ENCODE measurements at places on chromosomes 5 and 9.

DNA sequence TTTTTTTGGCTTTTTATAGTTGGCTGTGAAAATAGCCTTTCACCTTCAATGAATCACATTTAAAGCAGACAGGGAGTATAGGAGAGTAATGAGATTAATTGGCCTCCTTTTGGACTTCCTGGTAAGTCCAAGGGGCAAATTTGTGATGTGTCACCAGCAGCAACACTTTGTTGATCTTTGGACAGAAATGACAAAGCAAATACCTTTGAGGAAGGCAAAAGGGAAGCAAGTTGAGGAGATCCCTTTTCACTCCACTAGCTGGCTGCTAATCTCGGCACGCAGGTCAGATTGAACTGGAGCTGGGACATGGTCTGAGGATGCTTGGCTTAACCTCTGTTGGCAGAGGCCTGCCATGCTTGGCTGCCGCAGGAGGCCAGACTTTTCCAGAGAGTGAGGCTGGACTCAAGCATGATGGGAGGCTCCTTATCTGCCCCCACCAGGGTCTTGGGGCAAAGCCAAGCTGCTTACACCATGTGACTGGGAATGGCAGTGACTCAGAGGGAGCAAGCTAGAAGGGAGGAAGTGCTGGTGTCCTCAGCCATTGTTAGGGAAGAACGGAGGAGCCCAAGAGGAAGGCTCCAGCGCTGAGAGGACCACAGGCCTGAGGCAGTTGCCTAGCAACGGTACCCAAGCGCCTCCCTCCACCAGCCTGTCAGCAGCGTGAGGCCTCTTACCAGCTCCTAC lies 174.5 kb upstream of the MAP1B start:
- peak; percentile 40 for DNase-seq

DNA sequence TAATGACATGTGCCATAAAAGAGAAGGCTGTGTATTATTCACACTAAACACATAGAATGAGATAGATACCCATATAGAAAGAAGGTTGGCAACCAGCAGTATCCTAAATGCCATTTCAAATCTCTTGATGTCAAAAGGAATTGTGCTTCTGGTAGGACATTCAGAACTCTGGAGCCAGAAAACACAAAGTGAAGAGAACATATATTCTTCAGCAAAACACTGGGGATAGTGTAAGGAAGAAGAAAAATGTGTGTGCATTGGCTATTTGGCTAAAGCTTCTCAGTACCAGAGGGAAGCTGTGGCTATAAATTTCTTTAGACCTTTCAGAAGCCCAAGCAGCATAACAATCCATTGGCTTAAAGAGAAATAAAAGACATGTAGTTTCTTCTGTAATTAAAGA lies 551.6 kb upstream of the C9orf72 start:
- DNase-seq = no peak

- no peak for DNase-seq
Measured at GRCh38 chr5:13511442-13511841, 433.0 kb downstream of the DNAH5 start.

DNA sequence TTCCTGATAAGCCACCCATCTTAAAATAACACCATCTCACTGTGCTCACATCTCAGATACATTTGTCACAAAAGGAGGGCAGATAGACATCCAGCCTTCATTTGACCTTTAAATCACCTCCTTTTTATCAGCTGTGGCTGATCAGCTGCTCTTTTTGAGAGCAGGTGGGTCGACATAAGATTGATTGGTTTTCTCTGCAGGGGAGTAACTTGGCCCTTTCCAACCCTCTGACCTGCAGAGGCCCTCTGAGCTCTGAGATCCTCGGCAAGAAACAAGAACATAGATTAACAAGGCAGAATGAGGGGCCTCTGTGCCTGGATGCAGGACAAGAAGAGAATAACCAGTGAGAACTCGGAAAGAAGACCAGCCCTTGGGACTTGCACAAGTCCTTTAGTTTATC lies 33.5 kb upstream of the GLRA1 start:
- DNase-seq = no peak

- DNase-seq = no peak
Measured at GRCh38 chr9:124800306-124801259, 23.6 kb downstream of the OLFML2A start.

DNA sequence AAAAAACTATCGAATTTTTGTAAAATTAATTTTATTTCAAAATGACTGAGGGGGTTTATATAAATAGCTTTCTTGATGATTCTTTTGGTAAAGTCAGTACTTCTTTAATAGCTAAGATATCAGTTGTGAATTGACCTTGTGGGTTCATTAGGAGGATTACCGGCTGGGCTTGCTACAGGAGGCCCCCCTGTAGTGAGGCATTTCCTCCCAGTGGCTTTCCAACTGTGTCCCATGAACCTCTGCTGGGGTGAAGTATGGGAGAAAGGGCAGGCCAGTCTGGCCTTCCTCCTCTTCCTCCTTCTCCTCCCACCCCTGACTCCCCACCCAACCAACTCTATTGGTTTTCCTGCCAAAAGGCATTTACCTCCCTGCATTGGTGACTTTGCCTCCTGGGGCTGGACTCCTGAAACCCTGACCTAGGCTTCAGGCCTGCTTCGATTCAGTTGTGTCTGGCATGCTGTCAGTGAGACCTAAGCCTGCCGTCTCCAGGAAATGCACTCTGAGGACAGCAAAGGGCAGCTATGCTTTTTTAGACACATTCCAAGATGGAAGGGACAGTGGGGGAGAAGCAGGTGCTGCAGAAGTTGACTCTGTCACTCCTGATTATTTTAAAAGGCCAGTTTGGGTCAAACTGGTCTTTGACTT lies 144.8 kb downstream of the HSPA4 start:
- DNase-seq = no peak

DNA sequence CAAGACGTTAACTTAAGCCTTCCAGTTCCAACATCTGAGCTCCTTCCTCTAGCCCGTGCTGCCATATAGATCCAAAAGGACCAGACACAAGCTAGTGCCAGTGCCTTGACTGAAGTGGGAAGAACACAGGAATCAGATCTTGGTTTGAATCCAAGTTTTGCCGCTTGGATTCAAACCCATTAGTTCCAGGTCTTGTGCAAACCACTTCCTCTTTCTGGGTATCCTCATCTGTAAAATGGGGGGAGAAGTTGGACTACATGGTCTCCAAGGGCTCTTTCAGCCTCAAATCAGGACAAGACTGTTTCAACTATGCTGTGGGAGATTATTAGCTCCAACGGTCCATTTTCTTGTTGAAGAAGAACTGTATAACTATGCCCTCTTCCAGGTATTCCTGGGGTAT lies 32.6 kb downstream of the TTLL11 start:
- DNase-seq = no peak

DNA sequence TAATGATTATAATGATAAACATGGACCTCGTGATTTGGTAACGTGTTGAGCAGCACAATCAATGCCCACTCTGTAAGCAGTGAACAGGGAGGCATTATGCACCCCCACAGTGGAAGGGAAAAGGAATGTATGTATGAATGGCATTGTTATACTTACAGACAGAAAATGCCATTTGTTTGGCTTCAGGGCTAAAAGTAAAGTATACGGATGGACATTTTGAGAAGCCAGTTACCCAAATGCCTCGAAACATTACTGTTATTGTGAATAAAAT lies 260.2 kb upstream of the PPP1R2B start:
- DNase-seq = no peak

DNA sequence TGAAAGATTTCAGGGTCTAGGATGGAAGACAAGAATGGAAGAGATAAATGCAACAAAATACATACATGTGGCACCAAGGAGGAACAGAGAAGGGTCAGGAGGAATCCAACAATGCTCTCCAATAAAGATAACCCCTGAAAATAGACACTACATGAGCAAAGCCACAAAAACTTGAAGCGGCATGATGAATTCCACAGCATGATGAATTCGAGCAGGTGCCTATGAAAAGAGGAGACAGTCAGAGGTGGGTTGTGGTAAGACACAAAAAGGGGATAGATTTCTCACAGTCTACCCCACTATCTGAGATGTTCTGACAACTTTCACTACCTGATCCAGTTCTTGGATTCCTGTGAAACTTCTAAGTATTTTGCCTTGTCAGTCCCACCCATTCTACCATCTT lies 81.5 kb upstream of the PAPPA start:
- no peak for DNase-seq

- DNase-seq = no peak
Measured at GRCh38 chr5:100406640-100407039, 128.5 kb upstream of the FAM174A start.

GRCh38 chr9:131214286-131214856 lies 61.9 kb downstream of the FAM78A start:
- DNase-seq = no peak

DNA sequence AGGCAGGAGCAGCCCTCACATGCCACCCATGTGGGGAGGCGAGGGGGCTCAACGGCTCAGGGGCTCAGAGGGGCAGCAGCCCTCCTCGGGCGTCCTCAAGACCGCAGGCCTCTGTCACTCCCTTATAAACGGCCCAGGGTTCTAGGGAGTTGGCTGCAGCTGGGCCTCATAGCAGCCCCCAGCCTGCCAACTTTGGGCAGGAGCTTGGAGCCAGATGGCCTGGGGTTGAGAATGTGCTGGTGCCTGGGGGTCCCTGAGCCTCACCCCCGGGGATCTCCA lies 51.0 kb upstream of the RNU6ATAC start:
- no peak for DNase-seq

GRCh38 chr5:89722538-89722937 lies 687.0 kb downstream of the CETN3 start:
- no peak for DNase-seq

DNA sequence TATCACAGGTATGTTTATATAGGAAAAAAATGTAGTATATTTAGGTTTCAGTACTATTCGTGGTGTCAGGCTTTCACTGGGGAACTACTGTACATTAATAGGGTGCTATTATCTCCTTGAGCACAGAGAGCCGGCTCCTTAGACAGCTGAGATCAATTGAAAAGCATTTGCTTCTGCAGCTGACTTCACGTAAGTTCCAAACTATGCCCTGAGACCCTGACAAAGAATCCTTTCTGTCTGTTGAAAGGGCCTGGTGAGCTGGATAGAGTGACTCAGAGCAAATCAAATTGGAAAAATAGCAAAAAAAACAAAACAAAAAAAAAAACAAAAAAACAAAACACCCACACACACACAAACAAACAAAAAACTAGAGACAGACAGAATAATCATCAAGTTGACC lies 652.0 kb downstream of the MTRR start:
- no peak for DNase-seq

DNA sequence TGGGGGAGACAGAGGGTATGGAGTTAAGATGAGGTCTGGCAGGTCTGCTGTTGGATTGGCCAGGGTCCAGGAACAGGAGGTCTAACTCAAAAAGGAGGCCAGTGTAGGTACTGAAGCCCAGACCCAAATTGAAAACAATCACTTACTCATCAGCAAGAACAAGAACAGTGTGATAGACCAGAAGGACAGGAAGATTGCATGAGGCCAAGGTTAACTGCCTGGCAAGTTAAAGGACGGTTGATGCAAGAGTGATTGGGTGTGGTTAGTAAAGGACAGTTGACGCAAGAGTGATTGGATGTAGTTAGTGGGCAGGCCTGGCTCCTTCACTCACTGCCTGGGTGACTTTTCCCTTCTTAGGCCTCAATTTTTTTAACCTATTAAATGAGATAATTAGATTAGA lies 132.6 kb downstream of the PDZD2 start:
- DNase-seq = no peak

DNA sequence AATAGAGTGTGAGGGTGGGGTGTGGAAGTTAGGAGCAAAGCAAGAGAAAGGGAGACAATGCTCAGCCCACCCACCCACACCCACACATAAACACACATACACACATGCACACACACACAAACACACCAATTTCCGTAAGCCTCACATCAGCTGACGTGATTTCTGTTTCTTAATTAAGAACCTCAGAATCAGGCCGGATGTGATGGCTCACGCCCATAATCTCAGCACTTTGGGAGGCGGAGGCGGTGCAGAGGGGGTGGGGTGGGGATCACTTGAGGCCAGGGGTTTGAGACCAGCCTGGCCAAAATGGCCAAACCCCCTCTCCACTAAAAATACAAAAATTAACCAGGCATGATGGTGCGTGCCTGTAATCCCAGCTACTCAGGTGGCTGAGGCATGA lies 26.4 kb upstream of the PIK3R1 start:
- no peak for DNase-seq
